ENCODE measurements at places on chromosomes 16 and 17.

DNA sequence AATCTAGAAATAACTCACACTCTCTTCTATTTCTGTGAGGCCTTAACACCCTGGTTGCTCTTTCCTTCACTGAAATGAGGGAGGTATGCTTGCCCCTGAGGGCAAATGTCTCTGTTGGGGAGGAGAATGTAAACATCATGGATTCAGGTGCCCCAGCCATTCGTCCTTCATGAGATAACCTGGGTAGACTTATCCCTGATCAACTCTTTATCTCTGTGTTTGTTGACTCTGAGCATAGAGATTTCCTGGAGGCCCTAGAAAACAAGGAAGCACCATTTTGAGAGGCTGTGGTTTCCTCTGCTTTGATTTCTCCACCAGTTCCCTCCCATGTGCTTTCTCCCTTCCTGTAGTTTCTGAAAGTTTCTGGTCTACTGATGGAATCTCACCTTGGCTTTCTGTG is 77.3 kb downstream of the PHKB start:
- no peak for DNase-seq

- no peak for DNase-seq
Measured at GRCh38 chr17:64165347-64165746, 35.4 kb upstream of the ERN1 start.

GRCh38 chr17:31289790-31290189 is 7.2 kb downstream of the OMG start:
- DNase-seq: no peak

DNA sequence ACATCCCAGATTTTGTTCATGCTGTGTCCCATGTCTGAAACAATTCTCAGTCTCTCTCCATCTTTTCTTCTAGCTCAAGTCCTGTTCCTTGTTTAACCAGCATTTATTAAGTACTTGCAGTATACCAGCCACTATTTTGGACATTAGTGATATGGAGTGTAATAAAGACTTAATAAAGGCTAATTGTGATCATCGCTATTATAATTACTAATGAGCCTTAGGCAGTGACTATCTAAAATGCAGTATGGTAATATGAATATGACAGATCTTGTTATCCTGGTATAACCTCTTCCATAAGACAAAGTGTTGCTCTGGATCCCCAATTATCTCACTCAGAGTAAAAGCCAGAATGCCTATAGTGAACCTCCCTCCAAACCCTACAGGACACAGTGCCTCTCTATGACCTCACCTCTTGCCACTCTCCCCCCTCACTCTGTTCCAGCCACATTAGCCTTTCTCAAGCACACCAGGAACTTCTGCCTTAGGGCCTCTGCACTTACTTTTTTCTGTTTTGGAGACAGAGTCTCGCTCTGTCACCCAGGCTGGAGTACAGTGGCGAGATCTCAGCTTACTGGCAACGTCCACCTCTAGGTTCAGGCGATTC is 1.8 kb upstream of the FLOT2 start:
- no peak for DNase-seq

DNA sequence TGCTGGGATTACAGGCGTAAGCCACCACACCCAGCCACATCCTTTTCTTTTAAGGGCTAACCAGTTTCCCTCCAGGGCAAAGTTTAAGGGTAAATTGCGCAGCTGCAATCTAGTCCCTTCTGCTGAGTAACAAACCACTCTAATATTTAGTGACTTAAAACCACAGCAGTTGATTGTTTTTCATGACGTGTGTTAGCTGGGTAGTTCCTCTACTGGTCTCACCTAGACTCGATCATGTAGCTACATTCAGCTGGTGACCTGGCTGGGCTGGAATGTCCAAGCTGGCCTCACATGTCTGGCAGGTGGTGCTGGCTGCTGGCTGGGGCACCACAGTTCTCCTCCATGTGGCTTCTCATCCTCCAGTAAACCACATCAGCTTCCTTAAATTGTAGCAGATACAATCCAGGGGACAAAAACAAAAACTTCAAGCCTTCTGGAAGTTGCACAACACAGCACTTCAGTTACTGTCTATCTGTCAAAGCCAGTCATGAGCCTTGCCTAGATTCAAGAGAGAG is 75.5 kb downstream of the GPRC5B start:
- DNase-seq: peak; percentile 76

- no peak for DNase-seq
Measured at GRCh38 chr17:59712862-59713261, 5.4 kb downstream of the VMP1 start.

- DNase-seq: no peak
Measured at GRCh38 chr17:22303096-22303495, 610.8 kb downstream of the KCNJ18 start.

DNA sequence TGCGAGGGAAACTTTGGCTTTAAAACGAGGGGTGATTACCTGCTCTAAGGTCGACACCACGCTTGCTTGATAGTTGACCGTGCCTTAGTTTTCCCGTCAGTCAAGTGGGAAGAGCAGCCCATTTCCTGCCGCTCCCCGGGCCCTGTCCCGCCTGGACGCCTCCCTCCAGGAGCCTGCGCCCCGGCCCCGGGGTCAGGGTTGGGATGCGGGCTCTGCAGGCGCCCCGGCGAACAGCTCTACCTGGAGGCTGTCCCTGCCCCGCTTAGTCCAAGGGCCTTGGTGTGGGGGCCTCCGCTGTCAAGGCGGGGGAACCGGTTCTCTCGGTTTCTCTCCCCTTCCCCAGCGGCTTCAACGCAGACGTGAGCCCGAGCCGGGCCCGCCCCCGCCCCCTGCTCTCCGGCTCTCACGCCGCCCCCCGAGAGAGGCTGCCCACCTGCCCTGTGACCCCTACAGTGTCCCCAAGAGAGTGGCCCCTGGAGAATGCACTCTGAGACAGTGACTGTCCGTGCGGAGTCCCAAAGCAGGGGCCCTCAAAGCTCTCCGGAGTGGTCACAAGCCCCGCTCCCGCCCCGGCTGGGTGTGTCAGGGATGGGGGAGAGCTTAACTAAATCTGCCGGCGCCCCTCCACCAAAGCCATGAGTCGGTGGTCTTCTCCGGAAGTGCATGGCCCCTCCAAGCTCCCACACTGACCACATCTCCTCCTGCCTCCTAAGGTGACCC is 117.4 kb upstream of the SMURF2 start:
- DNase-seq: no peak

GRCh38 chr16:31130336-31130891 is 5.1 kb downstream of the PRSS8 start:
- DNase-seq: no peak

DNA sequence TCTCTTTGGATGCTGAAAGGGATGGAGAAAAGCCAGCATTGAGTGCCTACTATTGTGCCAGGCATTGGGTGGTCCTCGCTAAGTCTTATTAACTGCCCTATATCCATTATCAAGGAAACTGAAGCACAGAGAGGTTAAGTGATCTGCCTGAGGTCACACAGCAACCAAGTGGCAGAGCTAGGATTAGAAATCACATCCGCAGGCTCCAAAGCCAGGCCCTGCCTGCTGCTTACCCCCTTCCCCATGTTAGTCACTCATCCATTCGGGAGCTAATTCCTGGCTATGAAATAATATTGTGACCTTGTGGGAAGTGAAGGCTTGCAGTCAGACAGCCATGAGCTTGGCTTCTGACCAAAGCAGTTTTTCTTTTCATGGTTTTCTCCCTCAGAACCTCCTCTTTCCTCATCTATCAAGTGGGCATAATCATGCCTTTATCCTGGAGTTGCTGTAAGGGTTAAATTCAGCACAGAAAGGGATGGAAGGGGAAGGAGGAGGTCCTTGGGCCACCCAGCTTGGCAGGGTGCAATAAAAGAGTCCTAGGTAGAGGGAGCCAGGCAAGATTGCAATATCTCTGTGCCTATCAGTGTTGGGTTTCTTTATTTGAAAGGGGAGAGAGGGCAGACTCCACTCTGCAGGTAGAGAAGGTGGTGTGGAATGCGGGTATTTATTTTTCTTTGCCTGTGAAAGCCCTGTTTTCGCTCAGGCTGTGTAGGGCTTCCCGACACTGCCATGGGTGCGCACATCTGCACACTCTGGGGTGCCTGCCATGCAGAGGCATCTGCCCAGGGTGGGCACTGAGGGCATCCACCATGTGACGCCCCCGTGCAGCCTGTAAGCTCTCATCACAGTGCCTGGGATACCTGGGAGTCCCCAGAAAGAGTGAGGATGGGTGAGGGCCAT is 11.3 kb downstream of the RAI1 start:
- no peak for DNase-seq

GRCh38 chr17:16293931-16294330 is 59.3 kb downstream of the CENPV start:
- DNase-seq: no peak

DNA sequence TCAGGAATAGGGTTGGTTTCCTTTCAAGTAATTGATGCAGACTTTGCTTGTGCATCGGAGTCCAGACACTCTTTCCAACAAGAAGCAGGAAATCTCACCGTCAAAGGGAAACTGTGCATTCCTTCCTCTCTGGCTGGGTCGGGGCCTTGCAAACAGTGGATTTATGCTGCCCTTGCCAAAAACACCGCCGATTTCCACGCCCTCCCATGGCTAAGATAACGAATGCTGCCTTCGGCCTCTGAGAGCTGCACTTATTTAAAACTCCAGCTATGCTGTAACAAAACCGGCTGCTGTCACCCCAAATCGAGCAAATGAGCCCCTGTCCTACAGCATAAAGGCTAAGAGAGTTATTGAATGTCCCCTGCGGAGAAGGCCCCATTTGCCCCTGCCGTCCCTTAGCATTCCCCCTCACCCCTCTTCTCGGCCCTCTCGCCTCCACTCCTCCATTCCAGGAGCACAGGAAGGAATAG is 275.5 kb upstream of the IRX5 start:
- DNase-seq: peak; percentile 11

- DNase-seq: no peak
Measured at GRCh38 chr17:199806-200545, 18.5 kb upstream of the DOC2B start.

DNA sequence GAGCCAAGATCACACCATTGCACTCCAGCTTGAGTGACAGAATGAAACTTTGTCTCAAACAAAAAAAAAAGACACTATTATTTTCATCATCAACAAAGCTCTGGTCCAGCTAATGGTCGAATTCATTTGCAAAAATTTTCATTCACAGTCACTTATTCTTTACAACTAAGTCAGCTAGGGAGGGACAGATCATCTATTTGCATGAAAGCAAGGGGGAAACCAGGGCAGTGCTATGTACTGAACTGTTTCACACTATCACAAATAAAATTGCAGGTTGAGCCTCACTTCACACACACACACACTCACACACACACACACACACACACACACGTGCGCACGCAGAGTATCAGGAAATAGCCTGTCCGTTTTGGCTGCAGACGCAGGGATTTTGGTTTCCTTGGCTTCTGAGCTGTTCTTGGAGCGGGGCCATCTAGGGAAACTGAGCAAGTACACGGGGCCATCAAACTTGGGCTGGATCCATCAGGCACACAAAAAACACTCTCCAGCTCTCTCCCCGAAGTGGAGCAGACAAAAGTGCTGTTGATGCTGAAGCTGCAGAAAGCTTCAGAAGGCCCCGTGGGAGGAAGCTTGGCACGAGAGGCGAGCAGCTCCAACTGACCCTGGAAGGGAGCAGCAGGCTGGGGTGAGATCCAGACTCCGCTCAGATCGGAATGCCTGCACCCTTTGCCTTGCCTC is 44.3 kb upstream of the HELZ start:
- peak; percentile 54 for DNase-seq

DNA sequence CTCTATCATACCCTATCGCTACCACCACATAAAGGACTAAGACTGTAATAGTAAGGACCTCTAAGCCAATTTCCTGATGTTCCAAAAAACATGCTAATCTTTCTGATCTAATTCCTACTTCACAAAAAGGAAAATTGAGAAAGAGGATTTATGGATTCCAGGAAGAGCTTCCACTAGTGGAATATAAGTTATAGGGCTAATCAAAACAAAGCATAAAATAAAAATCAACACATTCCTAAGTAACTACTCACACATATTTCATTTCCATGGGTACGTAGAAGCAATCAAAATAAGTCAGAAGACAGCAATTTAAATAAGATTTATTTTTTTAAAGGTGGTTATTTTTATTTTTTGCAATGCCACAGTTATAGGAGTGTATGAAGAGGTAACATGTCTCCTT is 12.4 kb downstream of the CCDC43 start:
- DNase-seq: peak; percentile 49

DNA sequence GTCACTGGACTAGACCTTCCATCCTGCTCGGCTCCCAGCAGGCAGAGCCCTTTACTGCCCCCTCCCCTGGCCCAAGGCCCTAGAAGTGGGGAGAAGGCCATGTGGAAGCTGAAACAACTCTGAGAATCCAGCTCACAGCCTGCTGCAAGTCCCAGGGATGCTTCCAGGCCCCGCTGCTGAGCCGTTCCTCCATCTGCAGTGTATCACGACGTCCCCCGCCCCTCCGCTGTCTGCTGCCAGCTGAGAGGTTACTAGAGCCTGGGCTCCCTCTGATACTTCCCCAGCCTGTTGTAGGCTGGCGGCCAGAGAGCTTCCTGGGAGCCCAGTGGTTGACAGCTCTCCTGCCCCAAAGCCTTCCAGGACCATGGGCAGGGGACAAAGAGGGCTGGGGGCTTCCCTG is 118.2 kb downstream of the MGAT5B start:
- DNase-seq: no peak
